Heart right ventricle (tissue), 16 donors: ENCODE measurements at places on chromosomes 7 and 10. TPM values are rescaled to one million over a fixed set of nuclear protein-coding genes. Genes with fewer than 3 reads are reported as not detected.
A peak's percentile ranks its signal among the peaks of the same experiment; 100 is the strongest.

Gene NPSR1
- total RNA-seq: not detected

Gene OR2A1
- not detected for total RNA-seq

DNA sequence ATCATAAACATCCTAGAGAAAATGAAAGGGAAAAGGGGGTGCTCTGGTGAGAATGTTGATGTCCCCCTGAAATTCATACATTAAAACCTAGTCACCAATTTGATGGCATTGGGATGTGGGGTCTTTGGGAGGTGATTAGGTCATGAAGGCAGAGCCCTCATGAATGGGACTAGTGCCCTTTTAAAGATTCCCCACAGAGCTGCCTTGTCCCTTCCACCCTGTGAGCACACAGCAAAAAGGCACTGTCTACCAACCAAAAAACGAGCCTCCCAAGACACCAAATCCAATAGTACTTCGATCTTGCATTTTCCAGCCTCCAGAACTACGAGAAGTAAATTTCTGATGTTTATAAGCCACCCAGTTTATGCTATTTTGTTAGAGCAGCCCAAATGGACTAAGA, 47.6 kb downstream of the OSBPL3 start:
- H3K36me3 ChIP-seq: no peaks in the 10 kb centered on the region
- no peak overlapping the region for H3K27ac ChIP-seq
- DNase-seq: no peak

- peak overlapping the region; percentile 25 for H3K27ac ChIP-seq
- H3K4me3 ChIP-seq: no peak overlapping the region
- no peak for DNase-seq
- H3K36me3 ChIP-seq: no peaks in the 10 kb centered on the region
- no peaks in the 10 kb centered on the region for H3K27me3 ChIP-seq
Observed at GRCh38 chr10:28915989-28916588, 238.8 kb downstream of the BAMBI start.

- peak overlapping the region; percentile 75 for H3K27ac ChIP-seq
- H3K36me3 ChIP-seq: no peaks in the 10 kb centered on the region
- H3K27me3 ChIP-seq: no peaks in the 10 kb centered on the region
- H3K4me3 ChIP-seq: no peak overlapping the region
- DNase-seq: peak; percentile 56
Observed at GRCh38 chr10:125062914-125063230, 97.5 kb downstream of the CTBP2 start.

DNA sequence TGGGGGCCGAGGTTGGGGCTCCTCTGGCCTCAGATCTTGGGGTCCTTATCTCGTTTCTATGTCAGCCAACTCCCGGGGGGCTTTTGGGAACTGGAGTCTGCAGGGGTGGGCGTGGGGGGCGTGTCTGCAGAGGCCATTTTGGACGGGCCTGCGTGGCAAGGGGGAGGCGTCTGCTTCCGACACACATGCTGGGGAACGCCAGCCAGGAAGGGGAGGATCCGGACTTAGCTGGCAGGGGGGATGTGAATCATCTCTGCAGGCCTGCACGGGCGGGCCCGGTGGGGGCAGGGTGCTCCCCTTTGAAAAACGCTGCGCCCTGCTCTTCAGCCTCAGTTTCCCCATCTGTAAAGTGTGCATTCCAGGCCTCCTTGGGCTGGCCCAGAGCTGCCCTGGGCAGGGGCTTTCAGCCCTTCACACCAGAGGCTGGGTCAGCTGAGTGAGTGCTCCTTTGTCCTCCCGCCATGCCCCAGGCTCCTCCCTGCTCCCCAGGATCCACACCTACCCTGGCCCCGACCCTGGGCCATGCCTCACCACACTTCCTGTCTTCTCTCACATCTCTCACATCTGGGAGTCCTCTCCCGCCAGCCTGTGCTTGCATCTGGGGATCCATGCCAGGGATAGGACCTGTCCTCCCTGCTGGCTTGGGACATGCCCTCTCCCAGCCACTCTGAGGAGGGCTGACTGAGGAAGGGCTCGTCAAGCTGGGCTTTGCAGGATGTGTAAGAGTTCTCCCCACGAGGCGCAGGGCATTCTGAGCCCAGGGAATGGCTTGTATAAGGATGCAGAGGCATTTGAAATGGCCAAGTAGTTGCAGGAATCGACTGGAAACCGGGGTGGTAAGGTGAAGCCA, 172.6 kb upstream of the TNRC18 start:
- peak overlapping the region; percentile 71 for H3K4me3 ChIP-seq
- peak overlapping the region; percentile 80 for H3K27ac ChIP-seq
- H3K27me3 ChIP-seq: peaks cover 9% of the 10 kb centered on the region
- no peaks in the 10 kb centered on the region for H3K36me3 ChIP-seq

- no peak overlapping the region for H3K4me3 ChIP-seq
- H3K36me3 ChIP-seq: no peaks in the 10 kb centered on the region
- no peak for DNase-seq
Observed at GRCh38 chr7:40437498-40437897, 302.7 kb downstream of the SUGCT start.

Gene CYP2C18
- total RNA-seq: not detected

- peaks cover 10% of the 10 kb centered on the region for H3K4me1 ChIP-seq
- H3K27ac ChIP-seq: no peak overlapping the region
- H3K27me3 ChIP-seq: no peaks in the 10 kb centered on the region
- no peak overlapping the region for H3K4me3 ChIP-seq
- H3K36me3 ChIP-seq: no peaks in the 10 kb centered on the region
- DNase-seq: no peak
Observed at GRCh38 chr7:137590071-137590755, 246.7 kb upstream of the PTN start.

DNA sequence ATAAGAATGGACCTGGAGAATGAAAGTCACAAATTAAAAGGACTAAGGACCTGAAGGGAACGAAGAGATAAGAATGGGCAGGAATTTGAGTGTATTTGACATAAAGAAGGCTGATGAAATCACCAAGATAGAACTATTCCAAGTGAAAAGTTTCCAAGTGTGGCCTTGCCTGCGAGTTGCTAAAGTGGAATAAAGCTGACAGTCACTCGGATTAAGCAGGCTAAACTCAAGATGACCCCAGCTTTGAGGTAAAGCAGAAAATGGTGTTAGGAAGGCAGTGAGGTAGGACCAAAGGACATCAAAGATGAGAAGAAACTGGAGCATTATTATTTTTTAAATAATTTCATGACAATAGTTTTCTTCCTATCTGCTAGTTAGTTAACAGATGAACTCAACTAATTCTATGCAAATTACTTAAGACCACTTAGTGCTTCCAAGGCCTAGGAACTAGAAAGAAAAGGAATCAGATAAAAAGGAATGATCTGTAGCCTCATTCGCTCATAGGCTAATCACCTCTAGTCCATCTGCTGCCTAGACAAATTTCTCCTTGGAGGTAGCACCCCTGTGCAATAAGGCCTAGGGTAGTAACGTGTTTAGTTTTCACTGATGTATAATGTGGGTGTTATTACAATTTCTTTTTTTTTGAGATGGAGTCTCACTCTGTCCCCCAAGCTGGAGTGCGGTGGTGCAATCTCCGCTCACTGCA, 34.5 kb downstream of the EZH2 start:
- H3K27me3 ChIP-seq: no peaks in the 10 kb centered on the region
- no peak for DNase-seq
- no peaks in the 10 kb centered on the region for H3K36me3 ChIP-seq
- H3K4me1 ChIP-seq: no peaks in the 10 kb centered on the region
- H3K27ac ChIP-seq: no peak overlapping the region

Gene GPR26
- total RNA-seq: not detected

DNA sequence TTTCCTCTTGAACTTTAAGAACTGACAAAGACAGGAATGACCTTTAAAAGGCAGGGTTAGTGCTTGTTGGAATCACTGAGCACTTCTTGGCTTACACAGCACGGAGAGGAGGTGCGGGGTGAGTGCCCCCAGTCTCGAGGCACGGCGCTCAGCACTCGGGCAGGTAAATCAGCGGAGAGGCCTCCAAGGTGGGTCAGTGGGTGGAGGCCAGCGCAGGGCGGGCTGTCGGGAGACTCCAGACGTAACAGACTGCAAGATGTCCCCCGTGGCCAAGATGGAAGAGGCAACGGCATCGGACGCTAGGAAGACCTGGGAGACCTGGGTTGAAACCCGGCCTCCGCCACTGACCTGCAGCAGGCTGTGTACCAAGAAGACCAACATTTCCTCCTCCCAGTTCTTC, 149.4 kb downstream of the MAD1L1 start:
- no peak overlapping the region for H3K4me3 ChIP-seq
- no peaks in the 10 kb centered on the region for H3K4me1 ChIP-seq
- no peak overlapping the region for H3K27ac ChIP-seq
- DNase-seq: no peak
- no peaks in the 10 kb centered on the region for H3K36me3 ChIP-seq

GRCh38 chr7:22219739-22220493, 137.0 kb downstream of the RAPGEF5 start:
- peak overlapping the region; percentile 81 for H3K27ac ChIP-seq
- H3K36me3 ChIP-seq: no peaks in the 10 kb centered on the region
- no peaks in the 10 kb centered on the region for H3K4me1 ChIP-seq
- H3K4me3 ChIP-seq: peak overlapping the region; percentile 46
- no peaks in the 10 kb centered on the region for H3K27me3 ChIP-seq

- H3K4me1 ChIP-seq: no peaks in the 10 kb centered on the region
- H3K27ac ChIP-seq: no peak overlapping the region
- DNase-seq: no peak
- H3K36me3 ChIP-seq: no peaks in the 10 kb centered on the region
Observed at GRCh38 chr10:58992830-58993460, 183.5 kb upstream of the PHYHIPL start.

DNA sequence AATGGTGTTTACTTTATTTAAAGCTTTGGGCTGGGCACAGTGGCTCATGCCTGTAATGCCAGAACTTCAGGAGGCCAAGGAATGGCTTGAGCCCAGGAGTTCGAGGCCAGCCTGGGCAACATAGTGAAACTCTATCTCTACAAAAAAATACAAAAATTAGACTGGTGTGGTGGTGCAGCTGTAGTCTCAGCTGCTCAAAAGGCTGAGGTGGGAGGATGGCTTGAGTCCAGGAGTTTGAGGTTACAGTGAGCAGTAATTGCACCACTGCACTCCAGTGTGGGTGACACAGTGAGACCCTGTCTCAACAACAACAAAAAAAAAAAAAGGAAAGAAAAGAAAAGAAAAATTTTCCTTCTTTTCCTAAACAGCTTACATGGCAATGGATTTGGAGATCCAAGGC, 22.0 kb downstream of the SLC16A9 start:
- no peaks in the 10 kb centered on the region for H3K27me3 ChIP-seq
- no peaks in the 10 kb centered on the region for H3K36me3 ChIP-seq
- DNase-seq: no peak
- H3K4me1 ChIP-seq: no peaks in the 10 kb centered on the region

Gene SEMA3A
- total RNA-seq: 0.61 TPM

DNA sequence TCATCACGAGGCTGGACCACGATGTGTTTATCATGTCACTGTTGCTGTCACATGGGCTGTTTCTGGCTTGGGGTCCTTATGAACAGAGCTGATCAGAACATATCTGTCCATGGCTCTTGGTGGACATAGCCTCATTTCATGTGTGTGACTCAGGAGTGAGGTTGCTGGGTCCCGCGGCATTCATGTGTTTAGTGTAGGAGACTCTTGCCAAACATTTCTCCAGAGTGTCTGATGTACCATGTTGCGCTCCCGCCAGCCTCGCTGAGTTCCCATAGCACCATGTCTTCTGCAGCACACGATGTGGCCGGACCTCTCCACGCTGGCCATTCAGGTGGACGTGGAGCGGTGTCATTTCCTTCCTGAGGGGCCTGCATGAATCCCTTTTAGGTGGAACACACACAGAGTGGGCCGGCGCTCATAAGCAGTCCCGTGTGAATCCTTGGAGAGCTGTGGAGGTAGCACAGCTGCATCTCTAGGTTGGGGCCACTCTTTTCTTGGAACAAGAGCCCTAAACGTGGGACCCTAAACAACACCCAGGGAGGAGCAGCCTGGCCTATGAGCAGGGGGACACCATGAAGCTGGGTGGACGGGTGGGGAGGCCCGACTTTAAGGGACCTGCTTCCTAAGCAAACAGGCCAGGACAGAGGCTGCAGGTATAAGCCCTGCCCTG, 134.6 kb downstream of the LHPP start:
- no peak overlapping the region for H3K4me3 ChIP-seq
- H3K27me3 ChIP-seq: no peaks in the 10 kb centered on the region
- H3K4me1 ChIP-seq: no peaks in the 10 kb centered on the region
- H3K36me3 ChIP-seq: no peaks in the 10 kb centered on the region

DNA sequence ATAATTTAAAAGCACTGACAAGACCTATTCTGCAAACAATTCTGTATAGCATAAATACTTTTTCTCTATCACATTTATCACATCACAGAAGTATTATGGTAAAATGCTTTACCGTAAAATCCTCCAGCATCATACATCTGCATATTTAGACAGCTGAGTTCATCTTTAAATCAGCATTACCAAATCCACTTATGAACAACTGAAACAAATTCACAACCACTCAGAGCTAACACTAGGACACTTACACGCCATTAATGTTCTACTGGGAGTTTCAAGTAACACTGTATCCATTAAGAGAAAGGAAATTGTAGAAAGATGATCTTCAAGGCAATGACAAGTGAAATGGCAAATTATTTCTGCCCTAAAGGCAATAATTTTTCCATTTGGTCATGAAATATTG, 105.7 kb upstream of the DKK1 start:
- DNase-seq: no peak
- no peak overlapping the region for H3K4me3 ChIP-seq
- H3K4me1 ChIP-seq: no peaks in the 10 kb centered on the region
- no peak overlapping the region for H3K27ac ChIP-seq
- no peaks in the 10 kb centered on the region for H3K36me3 ChIP-seq
- no peaks in the 10 kb centered on the region for H3K27me3 ChIP-seq

DNA sequence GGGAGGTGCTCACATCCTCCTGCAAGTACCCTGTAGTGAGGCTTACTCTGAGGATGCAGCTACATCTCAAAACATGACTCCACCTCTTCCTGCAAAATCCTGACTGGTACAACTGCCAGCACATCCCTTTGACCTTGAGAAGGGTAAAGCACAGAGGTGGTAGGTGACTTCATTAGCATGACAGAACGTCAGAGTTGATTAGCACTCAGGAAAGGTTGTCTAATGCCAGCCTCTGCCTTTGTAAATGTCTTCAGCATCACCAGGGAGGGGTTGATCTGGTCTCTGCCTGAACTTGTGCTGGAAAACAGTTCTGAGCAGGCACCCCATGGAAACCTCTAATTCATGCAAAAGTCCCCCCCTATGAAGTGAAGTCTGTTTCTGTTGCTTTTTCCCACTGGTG, 591.3 kb upstream of the GALNT17 start:
- H3K36me3 ChIP-seq: no peaks in the 10 kb centered on the region
- no peak overlapping the region for H3K27ac ChIP-seq
- DNase-seq: no peak
- no peak overlapping the region for H3K4me3 ChIP-seq

Gene IKZF1
- total RNA-seq: 0.92 TPM

- no peaks in the 10 kb centered on the region for H3K4me1 ChIP-seq
- no peak for DNase-seq
- no peaks in the 10 kb centered on the region for H3K36me3 ChIP-seq
- H3K4me3 ChIP-seq: no peak overlapping the region
Observed at GRCh38 chr10:85542152-85542551, 824.4 kb downstream of the GRID1 start.

- H3K27me3 ChIP-seq: no peaks in the 10 kb centered on the region
- no peaks in the 10 kb centered on the region for H3K36me3 ChIP-seq
- no peaks in the 10 kb centered on the region for H3K4me1 ChIP-seq
- no peak for DNase-seq
- H3K27ac ChIP-seq: no peak overlapping the region
Observed at GRCh38 chr7:134414109-134414508, 44.8 kb downstream of the AKR1B1 start.

GRCh38 chr10:88082806-88083596, 219.6 kb downstream of the PTEN start:
- DNase-seq: no peak
- H3K36me3 ChIP-seq: no peaks in the 10 kb centered on the region
- H3K27me3 ChIP-seq: no peaks in the 10 kb centered on the region
- no peak overlapping the region for H3K4me3 ChIP-seq
- no peak overlapping the region for H3K27ac ChIP-seq

Gene EPDR1
- 38.9 TPM for total RNA-seq
